ENCODE measurements at places on chromosomes 16 and 17. TPM values are rescaled to one million over a fixed set of nuclear protein-coding genes. Genes with fewer than 3 reads are reported as not detected.
A peak's percentile ranks its signal among the peaks of the same experiment; 100 is the strongest.

- no peaks in the 10 kb centered on the region for H3K36me3 ChIP-seq
- no peak overlapping the region for H3K27ac ChIP-seq
- peaks cover 11% of the 10 kb centered on the region for H3K4me1 ChIP-seq
- peaks cover 14% of the 10 kb centered on the region for H3K27me3 ChIP-seq
Measured at GRCh38 chr16:87056551-87056950, 260.6 kb downstream of the C16orf95 start.

DNA sequence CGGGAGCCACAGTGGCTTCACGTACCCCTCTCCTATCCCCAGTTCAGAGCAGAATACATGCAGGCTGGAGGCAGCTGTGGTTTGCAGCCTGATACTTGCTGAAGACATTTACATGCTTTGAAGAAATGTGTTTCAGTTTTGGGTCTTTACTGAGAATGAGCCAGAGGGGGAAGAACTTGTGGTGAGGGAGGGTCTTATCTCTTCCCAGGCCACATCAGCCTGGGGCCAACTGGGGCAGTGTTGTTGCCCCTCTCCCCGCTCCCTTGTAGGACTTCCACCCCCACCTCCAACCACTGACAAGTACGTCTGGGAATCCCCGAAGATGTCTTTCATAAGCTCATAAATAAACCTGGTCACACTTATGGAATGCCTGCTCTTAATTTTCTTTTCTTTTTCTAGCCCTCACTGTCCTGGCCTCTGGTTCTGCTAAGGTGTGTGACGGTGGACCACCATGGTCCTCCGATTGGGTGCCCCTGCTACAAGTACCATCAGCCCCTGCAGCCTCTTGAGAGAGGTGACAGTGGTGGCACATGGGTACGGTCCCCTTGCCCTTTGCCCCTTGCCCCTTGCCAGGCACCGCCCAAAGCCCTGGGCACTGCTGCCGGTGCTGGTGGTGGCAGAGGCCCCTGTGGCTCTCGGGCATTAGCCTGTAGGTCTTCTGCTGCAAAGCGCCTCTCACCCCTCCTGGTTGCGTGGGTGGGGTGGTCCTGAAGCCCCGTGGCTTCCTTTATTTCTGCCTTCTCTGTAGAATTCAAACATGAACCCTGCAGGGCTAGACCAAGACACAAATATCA, 144.8 kb upstream of the RPH3AL start:
- H3K36me3 ChIP-seq = no peaks in the 10 kb centered on the region
- H3K4me3 ChIP-seq = no peak overlapping the region
- peaks cover 8% of the 10 kb centered on the region for H3K27me3 ChIP-seq
- no peak overlapping the region for H3K27ac ChIP-seq

DNA sequence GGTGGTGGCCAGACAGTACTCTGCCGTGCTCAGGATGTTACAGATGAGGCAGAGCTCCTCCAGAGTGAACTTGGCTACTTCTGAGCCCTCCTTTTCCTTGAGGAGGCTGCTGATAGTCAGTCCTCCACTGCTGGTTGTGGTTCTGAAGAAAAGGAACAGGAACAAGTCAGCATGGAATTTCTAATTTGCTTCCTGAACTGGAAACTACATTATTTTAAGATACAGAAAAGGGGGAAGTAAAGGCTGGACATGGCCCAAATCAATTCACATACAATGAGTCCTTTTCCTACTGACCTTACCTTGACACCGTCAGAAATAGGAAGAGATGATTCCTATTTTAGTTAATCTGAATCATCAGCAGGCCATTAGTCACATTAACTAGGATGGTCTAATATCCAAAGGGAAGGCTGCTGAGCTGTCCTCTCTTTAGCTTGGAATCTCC, 154.2 kb downstream of the VPS53 start:
- no peaks in the 10 kb centered on the region for H3K27me3 ChIP-seq
- no peak for DNase-seq
- H3K4me3 ChIP-seq = no peak overlapping the region
- H3K36me3 ChIP-seq = peaks cover 62% of the 10 kb centered on the region

DNA sequence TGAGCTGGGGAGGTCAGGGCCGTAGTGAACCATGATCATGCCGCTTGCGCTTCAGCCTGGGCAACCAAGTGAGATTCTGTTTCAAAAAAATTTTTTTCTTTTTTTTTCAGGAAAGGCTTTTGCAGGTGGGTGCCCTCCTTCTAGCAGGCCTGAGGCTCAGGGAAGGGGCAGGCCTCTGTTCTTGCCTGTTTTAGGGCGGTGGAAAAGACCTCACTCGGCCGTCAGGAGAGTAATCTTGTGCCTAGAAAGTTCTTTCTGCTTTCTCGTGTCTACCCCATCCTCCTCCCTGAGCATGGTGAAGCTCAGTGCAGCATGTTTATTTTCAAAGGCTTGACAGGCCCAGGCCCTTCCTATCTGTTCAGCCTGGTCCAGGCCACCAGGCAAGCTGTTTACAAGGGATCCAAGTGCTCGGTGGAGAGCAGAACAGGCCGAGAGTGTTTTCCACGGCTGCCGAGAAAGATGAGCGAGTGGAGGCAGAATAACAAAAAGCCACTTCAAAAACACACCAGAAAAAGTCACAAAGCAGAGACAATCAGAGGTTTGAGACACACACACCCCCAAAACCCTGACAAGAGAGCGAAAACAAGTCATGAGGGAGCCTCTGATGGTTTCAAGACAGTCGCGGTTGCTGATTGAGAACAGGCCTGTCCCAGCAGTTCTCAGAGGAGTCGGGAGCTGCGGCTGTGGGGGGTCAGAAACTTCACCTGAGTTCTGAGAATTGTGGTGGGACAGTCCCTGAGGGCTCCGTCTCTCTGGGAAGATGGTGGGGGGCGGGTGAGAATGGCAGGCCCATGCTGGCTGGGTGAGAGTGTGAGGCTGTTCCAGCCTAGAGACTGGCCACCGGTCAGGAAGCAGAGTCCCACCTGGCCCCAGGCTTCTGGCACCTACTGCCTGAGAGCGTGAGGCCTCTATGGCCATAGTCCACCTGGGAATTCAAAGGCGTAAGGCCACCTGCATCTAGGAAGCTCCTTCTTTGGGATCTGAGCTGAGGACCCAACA, 37.5 kb upstream of the CCR7 start:
- no peaks in the 10 kb centered on the region for H3K36me3 ChIP-seq
- H3K27ac ChIP-seq = peak overlapping the region; percentile 70
- no peak overlapping the region for H3K4me3 ChIP-seq
- DNase-seq = no peak

DNA sequence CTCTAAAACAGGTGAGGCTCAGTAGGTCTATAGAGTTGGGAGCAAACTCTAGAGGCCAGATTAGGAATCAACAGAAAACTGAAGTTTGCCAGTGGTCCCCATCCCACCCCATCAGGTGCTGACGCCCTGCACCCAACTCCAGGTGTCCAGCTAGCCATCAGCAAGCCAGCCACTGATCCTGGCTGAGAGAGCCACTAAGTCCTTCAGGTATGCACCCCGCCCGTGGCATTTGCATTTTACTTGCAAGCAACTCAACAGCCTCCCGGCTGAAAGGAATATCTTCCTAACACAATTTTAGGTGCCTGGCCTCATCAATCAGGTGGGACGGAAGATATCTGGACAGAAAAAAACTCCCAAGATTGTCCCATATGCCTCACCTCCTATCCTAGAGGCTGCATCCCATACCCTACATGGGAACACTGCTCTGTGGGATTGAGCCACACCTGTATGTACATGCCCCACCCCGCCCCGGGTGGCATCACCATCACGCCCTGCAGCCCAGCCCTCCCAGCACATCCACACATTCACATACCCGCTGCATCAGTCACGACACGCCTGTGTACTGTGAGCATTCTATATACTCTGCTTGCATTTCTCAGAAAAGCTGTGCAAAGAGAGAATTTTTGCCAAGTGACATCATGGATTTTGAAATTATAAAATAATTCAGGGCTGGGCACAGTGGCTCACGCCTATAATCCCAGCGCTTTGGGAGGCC, 8.3 kb downstream of the OTOP3 start:
- no peaks in the 10 kb centered on the region for H3K4me1 ChIP-seq
- H3K27me3 ChIP-seq = peaks cover 36% of the 10 kb centered on the region
- no peak overlapping the region for H3K4me3 ChIP-seq

The CTRB1 gene
- total RNA-seq = not detected

The CRYM gene
- 4.5 TPM for total RNA-seq

DNA sequence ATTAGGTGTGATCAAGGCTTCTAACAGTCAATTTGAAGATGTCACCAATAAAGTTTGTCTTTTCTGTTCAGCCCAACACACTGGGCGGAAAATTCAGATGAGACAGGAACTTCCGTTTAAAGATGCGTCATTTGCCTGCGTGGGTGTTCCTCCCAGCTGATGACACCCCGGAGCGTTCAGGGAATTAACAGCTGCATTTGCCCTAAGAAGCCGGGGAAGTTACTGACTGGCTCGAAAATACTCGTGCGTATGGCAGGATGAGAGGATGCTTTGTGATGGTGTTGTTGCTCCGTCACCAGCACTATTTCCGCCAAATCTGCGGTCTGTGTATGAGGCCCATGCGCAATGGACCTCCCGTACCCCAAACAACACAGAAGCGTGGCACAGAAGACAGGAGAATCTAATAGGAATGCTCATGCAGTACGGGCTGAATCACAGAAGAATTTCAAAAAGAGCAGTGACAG, 11.9 kb upstream of the PVALEF start:
- peak overlapping the region; percentile 44 for H3K4me3 ChIP-seq
- no peak for DNase-seq
- peaks cover 11% of the 10 kb centered on the region for H3K27me3 ChIP-seq
- peak overlapping the region; percentile 68 for H3K27ac ChIP-seq

DNA sequence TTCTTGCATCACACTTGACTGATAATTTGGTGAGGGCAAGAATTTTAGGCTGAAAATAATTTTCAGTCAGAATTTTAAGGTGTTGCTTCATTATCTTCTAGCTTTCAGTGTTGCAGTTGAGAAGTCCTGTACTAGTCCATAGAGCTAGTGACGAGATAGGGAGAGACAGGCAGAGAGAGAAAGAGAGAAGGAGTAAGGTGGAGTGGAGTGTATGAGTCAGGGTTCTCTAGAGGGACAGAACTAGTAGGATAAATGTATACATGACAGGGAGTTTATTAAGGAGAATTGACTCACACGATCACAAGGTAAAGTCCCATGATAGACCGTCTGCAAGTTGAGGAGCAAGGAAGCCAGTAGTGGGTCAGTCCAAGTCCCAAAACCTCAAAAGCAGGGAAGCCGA, 127.2 kb downstream of the UTP18 start:
- no peak overlapping the region for H3K27ac ChIP-seq
- no peaks in the 10 kb centered on the region for H3K36me3 ChIP-seq
- H3K27me3 ChIP-seq = peaks cover 16% of the 10 kb centered on the region
- no peaks in the 10 kb centered on the region for H3K4me1 ChIP-seq
- no peak overlapping the region for H3K4me3 ChIP-seq

DNA sequence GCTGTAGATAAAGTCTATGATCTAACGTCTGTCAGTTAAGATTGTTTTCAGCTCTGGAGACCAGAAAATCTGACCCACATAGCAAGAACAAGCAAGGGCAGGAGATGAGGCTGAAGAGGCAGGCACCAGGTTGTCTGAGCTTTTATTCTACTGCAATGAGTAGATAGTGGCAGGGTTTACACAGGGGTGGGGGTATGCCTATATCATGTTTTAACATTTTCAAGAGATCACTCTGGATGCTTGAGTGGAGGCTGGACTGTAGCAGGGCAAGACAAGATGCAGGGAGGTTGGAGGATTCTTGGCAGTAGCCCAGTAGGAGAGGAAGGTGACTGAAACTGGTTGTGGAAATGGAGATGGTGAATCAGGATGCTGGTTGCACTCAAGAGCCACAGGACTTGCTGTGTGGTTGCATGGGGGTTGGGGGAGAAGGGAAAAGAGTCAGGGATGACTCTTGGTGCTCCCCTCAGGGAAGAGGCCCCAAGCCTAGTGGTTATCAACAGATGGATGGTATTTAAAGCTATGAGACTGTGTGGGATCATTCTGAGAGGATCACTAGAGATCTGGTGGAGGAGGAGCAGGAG, 143.1 kb upstream of the KCNJ18 start:
- H3K36me3 ChIP-seq = no peaks in the 10 kb centered on the region
- H3K27me3 ChIP-seq = peaks cover 22% of the 10 kb centered on the region
- H3K27ac ChIP-seq = no peak overlapping the region
- DNase-seq = no peak
- peaks cover 11% of the 10 kb centered on the region for H3K4me1 ChIP-seq

DNA sequence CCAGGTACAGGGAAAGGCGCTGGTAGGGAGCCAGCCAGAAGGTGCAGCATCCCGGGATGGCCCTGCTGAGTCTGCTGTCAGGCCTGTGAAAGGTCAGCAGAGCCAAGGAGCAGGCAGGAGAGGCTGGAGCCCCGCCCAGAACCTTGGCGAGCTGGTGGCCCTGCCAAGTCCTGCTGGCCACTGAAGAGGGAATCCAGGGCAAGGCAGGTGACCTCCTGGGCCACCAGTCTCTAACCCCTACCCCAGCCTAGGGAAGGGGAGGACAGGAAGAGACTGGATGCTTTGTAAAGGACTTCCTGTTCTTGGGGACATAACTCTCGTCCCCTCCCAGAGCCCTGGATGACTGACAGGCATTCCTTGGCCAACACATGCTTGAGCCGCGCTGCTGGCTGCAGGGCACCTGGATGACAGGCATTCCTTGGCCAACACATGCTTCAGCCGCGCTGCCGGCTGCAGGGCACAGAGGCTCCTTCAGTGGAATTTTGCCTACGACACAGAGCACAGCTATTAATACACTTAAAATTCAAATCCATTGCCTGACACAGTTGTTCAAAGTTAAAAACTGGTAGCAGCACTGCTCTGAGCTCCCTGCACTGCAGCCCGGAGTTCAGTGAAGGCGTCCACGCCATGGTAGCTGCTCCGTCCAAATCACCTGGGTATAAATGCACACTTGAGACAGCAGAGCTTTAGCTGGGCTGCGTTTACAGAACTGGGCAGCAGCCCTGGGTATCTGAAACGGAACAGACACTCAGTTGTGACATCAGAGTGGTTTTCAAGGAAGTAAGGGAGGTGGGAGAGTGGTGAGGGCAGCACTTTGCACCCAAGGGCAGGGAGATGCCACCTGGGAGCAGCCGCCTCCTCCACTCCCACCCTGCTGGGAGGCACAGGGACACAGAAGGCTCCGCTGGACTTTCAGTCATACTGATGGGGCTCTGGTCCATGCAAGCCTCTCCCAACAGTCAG, 2.0 kb upstream of the BRICD5 start:
- peaks cover 16% of the 10 kb centered on the region for H3K36me3 ChIP-seq
- H3K27me3 ChIP-seq = no peaks in the 10 kb centered on the region
- peaks cover 16% of the 10 kb centered on the region for H3K4me1 ChIP-seq
- H3K4me3 ChIP-seq = peak overlapping the region; percentile 69

DNA sequence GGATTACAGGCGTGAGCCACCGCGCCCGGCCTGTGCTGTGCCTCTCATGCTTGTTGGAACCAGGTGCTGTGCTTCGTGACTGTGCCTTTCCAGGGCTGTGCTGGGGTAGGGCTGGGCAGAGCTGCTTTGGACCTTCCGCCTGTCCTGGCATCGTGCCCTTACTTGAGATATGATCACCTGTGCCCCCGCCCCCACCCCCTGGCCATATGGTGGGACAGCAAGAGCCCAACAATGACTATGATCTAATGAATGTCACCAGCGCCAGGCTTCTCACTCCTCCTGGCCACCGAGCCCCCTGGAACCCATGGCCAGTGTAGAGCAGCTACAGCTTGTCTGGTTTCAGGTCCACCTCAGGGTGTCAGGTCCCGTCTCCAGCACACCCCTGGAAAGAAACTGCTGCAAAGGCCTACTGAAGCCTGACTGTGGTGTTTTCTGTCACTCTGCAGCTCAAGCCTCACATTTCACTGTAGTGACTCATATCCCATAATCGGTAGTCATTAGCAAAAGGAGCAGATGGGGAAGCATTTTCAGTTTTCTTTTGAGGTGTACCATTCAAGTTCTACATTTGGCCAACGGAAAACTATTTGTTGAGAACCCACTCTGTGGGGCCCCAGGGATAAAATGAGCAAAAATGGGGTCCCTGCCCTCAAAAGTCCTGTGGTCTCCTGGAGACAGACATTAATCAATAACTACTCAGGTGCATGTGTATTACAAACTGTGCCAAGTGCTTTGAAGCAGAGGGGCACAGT, 22.1 kb downstream of the FCSK start:
- no peak overlapping the region for H3K4me3 ChIP-seq
- H3K36me3 ChIP-seq = peaks cover 39% of the 10 kb centered on the region
- no peak for DNase-seq
- H3K27me3 ChIP-seq = no peaks in the 10 kb centered on the region
